Lung (tissue), 17 donors: ENCODE measurements at places on chromosomes 5 and 9. TPM values are rescaled to one million over a fixed set of nuclear protein-coding genes. Genes with fewer than 3 reads are reported as not detected.

The ELP1 gene
- polyA plus RNA-seq = 8.0 TPM

The PCDHB9 gene
- 0.37 TPM for polyA plus RNA-seq

The FOXD4L6 gene
- polyA plus RNA-seq = 0.05 TPM

The PPP2R2B gene
- polyA plus RNA-seq = 0.15 TPM

The MUSK gene
- polyA plus RNA-seq = 0.22 TPM

The HSPB3 gene
- polyA plus RNA-seq = 1.7 TPM

The FOXI1 gene
- polyA plus RNA-seq = 0.10 TPM

The PCDHGA8 gene
- 0.06 TPM for polyA plus RNA-seq

The DMXL1 gene
- 17.6 TPM for polyA plus RNA-seq

The TAF11L5 gene
- not detected for polyA plus RNA-seq

The ANKRD33B gene
- 2.0 TPM for polyA plus RNA-seq

The IFNA21 gene
- not detected for polyA plus RNA-seq

The TYRP1 gene
- 0.59 TPM for polyA plus RNA-seq

The FAT2 gene
- polyA plus RNA-seq = 0.24 TPM

The SLC31A2 gene
- polyA plus RNA-seq = 63.6 TPM

The SLC1A1 gene
- 5.1 TPM for polyA plus RNA-seq

The GRIN3A gene
- 0.11 TPM for polyA plus RNA-seq

The CSF1R gene
- 13.0 TPM for polyA plus RNA-seq

The TIMD4 gene
- polyA plus RNA-seq = 0.16 TPM

The SELENOP gene
- polyA plus RNA-seq = 231 TPM

The PCDHB14 gene
- polyA plus RNA-seq = 0.67 TPM

The PCYOX1L gene
- 4.8 TPM for polyA plus RNA-seq

The MZB1 gene
- polyA plus RNA-seq = 13.4 TPM

The PLEKHG4B gene
- polyA plus RNA-seq = 0.24 TPM

The IL33 gene
- polyA plus RNA-seq = 22.8 TPM

The CA9 gene
- polyA plus RNA-seq = 2.4 TPM

The ESM1 gene
- polyA plus RNA-seq = 48.0 TPM

The UBE2QL1 gene
- polyA plus RNA-seq = 0.08 TPM

The PCDHGA6 gene
- 0.96 TPM for polyA plus RNA-seq

The TMEM215 gene
- polyA plus RNA-seq = not detected

The RNF224 gene
- 1.1 TPM for polyA plus RNA-seq

The BAAT gene
- 0.26 TPM for polyA plus RNA-seq

The CATSPER3 gene
- polyA plus RNA-seq = 0.38 TPM

The NOP16 gene
- polyA plus RNA-seq = 52.1 TPM

The EQTN gene
- 0.26 TPM for polyA plus RNA-seq

The CDKN2AIPNL gene
- 16.0 TPM for polyA plus RNA-seq

The SPAG8 gene
- 5.8 TPM for polyA plus RNA-seq

The SPINK7 gene
- not detected for polyA plus RNA-seq

The PCDHGB7 gene
- polyA plus RNA-seq = 1.6 TPM

The PDE6A gene
- 0.06 TPM for polyA plus RNA-seq

The P4HA2 gene
- polyA plus RNA-seq = 20.3 TPM

The ARL14EPL gene
- not detected for polyA plus RNA-seq

The RNF180 gene
- polyA plus RNA-seq = 2.2 TPM

The TCF7 gene
- polyA plus RNA-seq = 3.1 TPM

The PARP8 gene
- 11.6 TPM for polyA plus RNA-seq

The CYFIP2 gene
- polyA plus RNA-seq = 24.9 TPM

The ADAMTSL2 gene
- 9.1 TPM for polyA plus RNA-seq
